ENCODE measurements at places on chromosomes 4 and X.

DNA sequence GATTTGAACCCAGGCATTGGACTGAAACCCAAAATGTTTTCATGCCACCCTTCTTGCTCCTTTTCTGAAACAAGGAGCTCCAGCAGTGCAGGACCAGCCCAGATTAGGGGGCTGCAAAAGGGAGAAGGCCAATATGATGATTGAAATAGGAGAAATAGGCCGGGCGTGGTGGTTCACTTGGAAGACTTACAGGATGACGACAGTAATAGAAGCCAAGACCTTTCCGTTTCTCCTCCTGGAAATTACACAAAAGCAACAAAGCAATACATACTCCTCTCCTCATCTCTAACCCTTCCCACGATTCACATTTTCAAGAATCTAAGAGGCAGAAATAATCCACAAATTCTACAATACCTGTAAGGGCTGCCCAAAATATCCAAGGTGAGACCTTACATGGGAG, 90.8 kb downstream of the ANAPC4 start:
- no peak for DNase-seq

GRCh38 chrX:23765868-23766267, 17.1 kb upstream of the SAT1 start:
- DNase-seq: no peak

GRCh38 chr4:156182269-156182668, 228.6 kb upstream of the CTSO start:
- no peak for DNase-seq

DNA sequence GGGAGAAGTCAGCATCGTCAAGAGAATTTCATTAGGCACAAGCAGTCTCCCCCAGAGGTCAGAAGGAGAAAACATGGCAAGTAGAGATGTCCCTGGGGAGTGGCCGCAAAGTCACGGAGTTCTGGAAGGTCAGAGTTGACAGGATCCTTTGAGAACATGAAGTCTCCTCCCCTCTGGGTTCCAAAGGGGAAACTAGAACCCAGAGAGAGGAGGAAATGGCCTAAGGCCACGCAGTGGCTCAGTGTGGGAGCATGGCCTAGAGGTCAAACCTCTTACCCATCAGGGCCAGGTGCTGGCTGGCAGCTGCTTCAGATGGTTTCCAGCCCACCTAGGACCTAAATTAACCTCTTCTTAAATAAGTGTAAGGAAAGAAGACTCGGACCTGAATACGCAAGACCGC, 884 bp downstream of the IDH3G start:
- no peak for DNase-seq

DNA sequence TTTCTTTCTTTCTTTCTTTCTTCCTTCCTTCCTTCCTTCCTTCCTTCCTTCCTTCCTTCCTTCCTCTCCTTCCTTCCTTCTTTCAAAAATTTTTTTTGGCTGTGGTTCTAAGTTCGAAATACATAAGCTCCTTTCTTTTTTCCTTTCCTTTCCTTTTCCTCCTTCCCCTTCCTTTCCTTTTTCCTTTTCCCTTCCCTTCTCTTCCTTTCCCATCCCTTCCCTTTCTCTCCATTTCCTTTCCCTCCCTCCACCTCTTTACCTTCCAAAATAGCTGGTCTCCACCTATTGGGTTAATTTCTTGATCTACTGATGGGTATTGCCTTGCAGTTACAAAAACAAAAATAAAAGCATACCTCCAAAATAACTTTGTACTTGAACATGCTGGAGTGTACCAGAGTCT, 73.4 kb upstream of the GPRIN3 start:
- no peak for DNase-seq

GRCh38 chr4:22323691-22324090, 192.2 kb downstream of the ADGRA3 start:
- no peak for DNase-seq

DNA sequence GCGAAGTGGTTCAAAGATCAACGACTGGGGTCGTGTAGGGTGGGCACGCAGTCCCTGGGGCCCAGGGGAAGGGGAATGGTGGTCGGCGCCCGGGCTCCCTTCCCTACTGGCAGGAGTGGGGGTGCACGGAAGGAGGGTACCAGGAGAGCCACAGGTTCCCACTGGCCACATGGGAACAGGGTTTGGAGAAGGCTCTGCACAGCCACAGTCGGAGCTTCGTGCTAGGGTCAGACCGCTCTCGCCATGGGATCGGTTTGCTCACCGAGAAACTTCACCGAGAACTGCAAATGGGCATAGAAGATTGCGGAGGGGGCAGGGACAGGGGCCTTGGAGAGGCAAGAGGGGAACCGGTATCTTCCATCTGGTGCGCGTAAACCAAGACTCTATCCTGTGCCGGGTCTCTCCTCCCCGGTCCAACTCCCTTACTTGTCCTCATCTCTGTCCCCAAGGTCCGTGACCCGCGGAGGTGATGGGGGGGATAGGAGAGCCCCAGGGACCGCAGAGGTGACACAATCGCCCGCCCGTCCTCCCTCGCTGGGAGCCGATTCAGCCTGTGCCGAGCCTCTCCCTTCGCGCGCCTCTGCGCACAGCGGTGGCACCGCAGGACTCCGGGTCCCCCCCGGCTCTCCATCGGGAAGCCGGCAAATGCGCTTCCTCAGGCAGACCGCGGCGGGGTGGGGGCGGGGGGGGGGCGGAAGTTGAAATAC, 1.0 kb downstream of the SCD5 start:
- DNase-seq: peak; percentile 46

- no peak for DNase-seq
Observed at GRCh38 chrX:25108481-25108880, 92.7 kb upstream of the ARX start.

DNA sequence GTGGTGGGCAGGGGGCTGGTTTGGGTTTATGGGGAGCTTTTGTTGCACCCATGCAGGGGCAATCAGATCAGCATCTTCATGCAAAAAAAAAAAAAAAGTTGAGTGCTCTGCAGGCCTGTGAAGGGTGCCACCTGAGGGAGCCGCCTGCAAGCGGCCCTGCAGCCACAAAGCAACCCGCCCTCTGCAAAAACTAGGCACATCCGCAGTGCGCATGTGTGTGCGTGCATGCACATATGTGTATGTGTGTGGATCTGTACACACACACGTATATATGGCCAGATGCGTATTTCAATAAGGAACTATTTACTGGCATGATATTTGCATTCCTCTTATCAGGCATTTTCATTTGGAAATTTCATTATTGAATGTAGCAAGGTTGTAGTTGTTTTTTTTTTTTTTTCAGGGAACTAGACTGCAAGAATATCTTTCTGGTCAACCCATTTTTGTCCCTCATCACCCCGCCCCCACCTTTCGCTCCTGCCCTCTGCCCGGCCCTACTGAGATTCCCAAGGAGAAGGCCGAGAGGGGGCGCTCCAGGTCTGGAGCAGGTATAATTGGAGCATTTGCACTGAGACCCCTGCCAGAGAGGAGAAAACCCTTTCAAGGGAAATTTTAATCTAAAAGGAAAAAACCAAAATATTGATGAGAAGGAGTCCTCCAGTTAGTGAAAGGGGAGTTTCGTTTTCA, 18.1 kb downstream of the CCNQ start:
- no peak for DNase-seq

GRCh38 chr4:122765692-122766352, 33.3 kb downstream of the BBS12 start:
- no peak for DNase-seq

DNA sequence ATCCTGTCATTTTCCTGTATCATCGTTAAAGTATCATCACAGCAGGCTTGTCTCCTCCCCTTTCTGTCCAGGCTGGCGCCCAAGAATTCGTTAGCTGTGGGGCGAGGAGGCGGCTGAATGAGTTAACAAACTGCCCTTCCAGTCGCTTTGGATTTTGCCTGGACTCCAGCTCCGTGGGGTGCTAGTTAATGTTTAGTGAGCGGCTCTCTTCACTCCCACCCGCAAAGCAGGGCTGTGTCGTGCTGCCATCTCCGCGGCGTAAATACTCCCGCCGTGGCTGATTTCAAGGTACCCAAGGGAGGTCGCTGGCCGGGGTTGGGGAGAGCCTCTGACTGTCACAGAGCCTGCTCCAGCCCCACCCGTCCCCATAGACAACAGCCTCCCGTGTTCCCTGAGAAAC, 44.9 kb upstream of the SPRY1 start:
- no peak for DNase-seq

DNA sequence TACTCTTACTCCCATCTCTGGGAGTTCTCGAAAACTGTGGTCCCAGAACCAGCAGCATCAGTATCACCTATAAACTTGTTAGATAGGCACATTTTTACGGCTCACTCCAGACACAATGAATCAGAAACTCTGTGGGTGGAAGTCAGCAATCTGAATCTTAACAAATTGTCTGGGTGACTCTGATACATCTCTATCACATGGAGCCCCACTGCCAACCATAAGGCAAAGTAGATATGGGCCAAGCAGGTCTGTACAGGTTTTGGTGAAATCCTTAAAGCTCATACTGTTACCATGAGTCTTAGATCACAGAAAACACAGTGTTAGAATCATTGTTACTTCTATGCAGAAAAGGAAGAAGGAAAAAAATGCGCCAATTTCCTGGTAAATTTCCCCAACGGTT, 122.5 kb upstream of the HCCS start:
- no peak for DNase-seq

- peak; percentile 61 for DNase-seq
Observed at GRCh38 chr4:924107-925096, 7.7 kb downstream of the GAK start.

DNA sequence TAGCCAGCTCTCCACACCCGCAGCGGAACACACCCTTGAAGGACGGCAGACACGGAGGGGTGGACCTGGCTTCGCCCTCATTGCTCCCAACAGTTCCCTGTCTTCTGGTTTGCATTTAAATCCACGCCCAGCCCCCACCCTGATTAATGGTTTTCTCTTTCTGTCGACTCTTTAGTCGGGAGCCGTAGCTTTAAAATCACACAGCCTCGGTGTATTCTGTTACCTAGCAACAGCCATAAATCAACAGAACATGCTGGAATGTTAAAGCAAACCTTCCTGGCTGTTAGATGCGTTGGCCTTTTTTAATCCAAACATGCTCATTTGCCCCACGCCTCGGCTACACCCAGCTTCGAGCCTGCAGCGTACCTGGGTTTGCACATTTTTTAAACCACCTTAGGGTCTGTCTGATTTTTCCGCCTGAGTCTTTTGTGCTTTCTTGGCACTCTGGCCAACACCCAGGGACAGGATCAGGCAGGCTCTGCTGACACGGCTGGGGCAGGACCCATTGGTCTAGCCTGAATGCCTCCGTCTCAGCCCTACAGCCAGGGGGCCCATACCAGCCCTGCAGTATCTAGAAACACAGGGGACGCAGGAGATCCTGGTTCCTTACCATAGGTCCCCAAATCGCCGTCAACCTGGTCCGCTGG, 21.4 kb upstream of the PPP2R2C start:
- DNase-seq: no peak

DNA sequence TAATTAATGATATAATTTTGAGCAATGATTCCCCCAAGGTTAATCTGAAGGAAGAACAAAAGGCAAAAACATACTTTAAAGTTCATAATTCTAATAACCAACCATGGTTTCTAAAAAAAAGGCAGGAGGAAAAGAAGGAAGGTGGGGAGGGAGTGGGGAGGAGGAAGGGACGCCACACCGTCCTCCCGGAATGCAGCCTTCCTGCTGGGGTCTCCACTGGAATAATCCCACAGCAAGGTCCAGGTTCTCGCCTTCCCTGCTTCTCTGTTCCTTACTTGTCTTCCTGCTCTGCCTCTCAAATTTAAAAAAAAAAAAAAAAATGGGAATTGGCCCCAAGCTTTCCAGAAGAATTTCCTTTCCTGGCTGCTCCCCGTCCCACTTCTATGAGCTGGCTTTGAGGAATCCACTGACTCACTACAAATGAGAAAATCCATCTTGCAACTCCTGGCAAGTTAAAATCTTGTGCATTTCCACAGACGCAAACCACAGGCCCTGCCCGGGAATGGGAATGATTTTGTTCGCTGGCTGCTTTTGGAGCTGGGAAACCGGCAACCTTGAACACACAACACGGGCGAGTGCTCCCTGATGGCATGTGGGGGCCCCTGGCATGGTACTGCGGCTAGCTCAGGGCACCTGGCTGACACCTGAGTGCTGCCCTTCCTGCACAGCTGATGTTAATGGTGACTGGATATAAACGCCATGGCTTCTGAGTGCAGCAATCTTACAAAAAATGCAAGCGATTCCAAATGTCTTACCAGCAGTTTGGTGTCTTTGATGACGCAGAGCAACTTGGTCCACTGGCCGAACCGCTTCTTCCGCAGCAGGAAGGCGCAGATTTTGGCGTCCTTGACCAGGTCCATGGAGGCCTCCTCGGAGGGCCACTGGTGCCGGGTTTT, 97.0 kb downstream of the AFAP1 start:
- DNase-seq: no peak

DNA sequence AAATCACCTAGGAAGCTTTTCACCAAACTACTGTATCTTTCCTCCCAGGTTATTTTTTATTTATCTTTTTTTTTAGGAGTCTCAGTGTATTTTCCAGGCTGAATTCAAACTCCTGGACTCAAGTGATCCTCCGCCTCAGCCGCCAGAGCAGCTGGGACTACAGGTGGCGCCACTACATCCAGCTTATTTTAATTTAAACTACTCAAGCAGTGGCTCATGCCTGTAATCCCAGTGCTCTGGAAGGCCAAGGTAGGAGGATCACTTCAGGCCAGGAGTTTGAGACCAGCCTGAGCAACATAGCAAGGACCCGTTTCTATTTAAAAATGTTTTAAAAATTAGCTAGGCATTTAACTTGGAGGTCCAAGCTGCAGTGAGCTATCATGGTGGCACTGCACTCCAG, 37.8 kb downstream of the LEF1 start:
- no peak for DNase-seq

DNA sequence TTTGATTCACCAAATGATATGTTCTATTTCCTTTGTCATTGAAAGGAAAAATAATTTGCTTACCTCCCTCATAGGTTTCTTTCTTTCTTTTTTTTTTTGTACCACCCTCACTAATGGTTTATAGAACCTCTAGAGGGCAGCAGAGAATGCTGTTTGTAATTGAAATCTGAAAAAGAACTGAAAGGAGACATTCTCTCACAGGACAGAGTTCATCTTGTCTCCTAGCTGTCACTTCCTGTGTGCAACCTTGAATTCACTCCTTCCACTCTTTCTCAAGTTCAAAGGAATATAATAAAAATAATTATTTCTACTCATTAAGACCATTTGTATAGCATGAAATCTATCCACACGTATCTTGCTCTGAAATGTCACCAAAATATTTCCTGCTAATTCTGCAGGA, 51.0 kb downstream of the GUCY1B1 start:
- peak; percentile 94 for DNase-seq

GRCh38 chr4:152072001-152072485, 311.2 kb upstream of the GATB start:
- DNase-seq: no peak
